ENCODE measurements at places on chromosomes 12 and 14. TPM values are rescaled to one million over a fixed set of nuclear protein-coding genes. Genes with fewer than 3 reads are reported as not detected.

The SIX4 gene
- total RNA-seq = 4.2 TPM

DNA sequence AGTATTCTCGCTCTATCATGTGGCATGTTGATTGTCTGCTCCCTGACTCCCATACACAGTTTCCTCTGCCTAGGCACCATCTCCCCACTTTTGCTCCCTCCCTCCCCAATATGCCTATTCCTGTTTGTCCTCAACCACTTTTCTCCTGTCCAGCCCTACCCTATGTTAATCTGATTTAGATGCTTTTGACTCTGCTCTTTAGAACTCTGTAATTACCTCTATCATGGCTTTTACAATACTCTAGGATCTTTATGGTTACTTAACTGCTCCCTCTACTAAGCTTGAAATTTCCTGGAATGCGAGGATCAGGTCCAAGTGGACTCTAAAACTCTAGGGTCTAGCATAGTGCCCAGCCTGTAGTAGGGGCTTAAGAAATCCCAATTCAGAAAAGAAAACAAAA, 68.6 kb downstream of the TGFB3 start:
- no peak overlapping the region for H3K4me3 ChIP-seq
- no peaks in the 10 kb centered on the region for H3K27me3 ChIP-seq
- no peaks in the 10 kb centered on the region for H3K4me1 ChIP-seq
- H3K36me3 ChIP-seq = no peaks in the 10 kb centered on the region

The CCDC175 gene
- not detected for total RNA-seq

- no peak overlapping the region for H3K27ac ChIP-seq
- no peak overlapping the region for H3K4me3 ChIP-seq
- H3K4me1 ChIP-seq = no peaks in the 10 kb centered on the region
- no peak for DNase-seq
Measured at GRCh38 chr14:71557351-71557750, 374.9 kb upstream of the RGS6 start.

DNA sequence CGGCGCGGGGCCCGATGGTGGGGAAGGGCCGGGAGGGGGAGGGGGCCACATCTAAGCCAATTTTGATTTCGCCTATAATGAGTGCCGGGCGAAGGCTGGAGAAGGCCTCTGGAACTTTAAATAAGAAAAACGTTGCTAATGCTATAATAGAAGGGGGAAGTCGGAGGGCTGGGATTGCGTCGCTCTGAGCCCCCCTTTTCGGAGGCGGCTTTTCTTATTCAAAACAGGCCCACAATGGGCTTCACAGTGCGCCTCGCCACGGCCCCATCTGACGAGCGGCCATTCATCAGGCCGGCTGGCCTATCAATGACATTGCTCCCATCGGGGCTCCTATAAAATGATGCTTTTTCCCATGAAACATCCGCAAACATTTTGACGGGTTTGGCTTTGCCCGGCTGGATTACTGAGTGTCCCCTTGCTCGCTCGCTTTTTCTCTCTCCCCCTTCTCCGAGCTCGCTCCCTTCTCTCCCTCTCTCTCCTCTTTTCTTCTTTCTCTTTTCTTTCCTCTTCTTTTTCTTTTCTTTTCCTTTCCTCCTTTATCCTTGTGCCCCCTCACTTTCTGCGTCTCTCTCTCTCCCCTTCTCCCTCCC, at the start of gene RFX4:
TSS of gene RFX4 (plus strand) at position 364 of the 590 bp plus-strand sequence. CDS start 317 bp downstream, outside the sequence.
- no peak within 1 kb of the TSS for H3K27ac ChIP-seq
- no peaks in the 10 kb centered on the region for H3K27me3 ChIP-seq
- H3K4me1 ChIP-seq = peaks cover 71% of the 10 kb centered on the region
- H3K4me3 ChIP-seq = peak within 1 kb of the TSS; percentile 52
- H3K36me3 ChIP-seq = no peaks in the 10 kb centered on the region

DNA sequence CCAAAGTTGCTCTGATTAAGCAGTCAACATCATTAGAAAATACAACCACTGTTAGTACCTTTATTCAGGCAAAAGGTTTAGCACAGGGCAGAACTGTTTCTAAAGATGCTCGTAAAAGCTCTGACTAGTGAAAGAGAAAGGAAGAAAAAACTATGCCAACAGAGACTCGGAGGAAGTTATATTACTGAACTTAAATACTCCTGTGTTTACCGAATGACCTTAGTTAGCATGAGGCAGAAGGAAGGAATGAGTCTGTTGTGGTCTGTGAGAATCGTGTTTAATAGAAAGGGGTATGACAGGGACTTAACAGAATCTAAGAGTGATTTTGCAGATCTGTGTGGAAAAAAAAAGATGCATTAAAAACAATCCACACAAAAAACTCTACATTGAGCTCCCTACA, 84.1 kb upstream of the OVCH1 start:
- DNase-seq = no peak
- H3K4me3 ChIP-seq = no peak overlapping the region
- peaks cover 51% of the 10 kb centered on the region for H3K4me1 ChIP-seq

DNA sequence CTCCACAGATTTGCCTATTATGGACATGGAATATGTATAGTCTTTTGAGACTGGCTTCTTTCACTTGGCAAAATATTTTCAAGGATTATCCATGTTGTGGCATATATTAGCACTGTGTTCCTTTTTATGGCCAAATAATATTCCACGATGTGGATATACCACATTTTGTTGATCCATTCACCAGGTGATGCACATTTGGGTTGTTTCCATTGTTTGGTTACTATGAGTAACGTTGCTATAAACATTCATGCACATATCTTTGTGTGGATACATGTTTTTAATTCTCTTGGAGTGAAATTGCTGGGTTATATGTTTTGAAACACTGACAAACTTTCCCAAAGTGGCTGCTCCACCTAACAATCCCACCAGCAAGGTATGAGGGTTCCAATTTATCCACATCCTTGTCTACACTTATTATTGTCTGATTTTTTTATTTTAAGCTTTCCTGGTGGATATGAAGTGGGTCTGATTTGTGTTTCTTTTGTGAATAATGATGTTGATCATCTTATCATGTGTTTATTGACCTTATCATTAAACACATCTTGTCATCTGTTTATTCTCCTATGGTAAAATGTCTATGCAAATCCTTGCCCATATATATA, 116.2 kb upstream of the FRMD6 start:
- no peaks in the 10 kb centered on the region for H3K4me1 ChIP-seq
- H3K27ac ChIP-seq = no peak overlapping the region
- DNase-seq = no peak
- no peaks in the 10 kb centered on the region for H3K36me3 ChIP-seq
- no peaks in the 10 kb centered on the region for H3K27me3 ChIP-seq

- no peak for DNase-seq
- H3K36me3 ChIP-seq = peaks cover 60% of the 10 kb centered on the region
- no peak overlapping the region for H3K4me3 ChIP-seq
- H3K27me3 ChIP-seq = no peaks in the 10 kb centered on the region
Measured at GRCh38 chr12:119673634-119674033, 5.7 kb downstream of the PRKAB1 start.

GRCh38 chr14:60240139-60240856, 8.7 kb upstream of the PPM1A start:
- H3K4me3 ChIP-seq = no peak overlapping the region
- H3K27ac ChIP-seq = no peak overlapping the region
- DNase-seq = no peak

- no peak overlapping the region for H3K4me3 ChIP-seq
- DNase-seq = no peak
- H3K36me3 ChIP-seq = no peaks in the 10 kb centered on the region
- no peak overlapping the region for H3K27ac ChIP-seq
Measured at GRCh38 chr12:5272018-5272785, 159.7 kb upstream of the NTF3 start.

The LRRK2 gene
- total RNA-seq = 30.3 TPM

The RPGRIP1 gene
- not detected for total RNA-seq

- H3K27me3 ChIP-seq = no peaks in the 10 kb centered on the region
- peak within 1 kb of the TSS; percentile 89 for H3K4me3 ChIP-seq
- peak within 1 kb of the TSS; percentile 75 for H3K27ac ChIP-seq
Measured at GRCh38 chr14:104865081-104865630, at the start of gene CEP170B. TSS of gene CEP170B (plus strand) at chr14:104865268. CDS start at chr14:104868451, 3,183 bp downstream.

- peaks cover 10% of the 10 kb centered on the region for H3K36me3 ChIP-seq
- no peaks in the 10 kb centered on the region for H3K27me3 ChIP-seq
- H3K4me1 ChIP-seq = peaks cover 18% of the 10 kb centered on the region
- no peak for DNase-seq
- no peak overlapping the region for H3K4me3 ChIP-seq
Measured at GRCh38 chr12:15997910-15998309, 86.8 kb downstream of the DERA start.

GRCh38 chr12:63805704-63806672, 26.3 kb downstream of the RXYLT1 start:
- peaks cover 13% of the 10 kb centered on the region for H3K36me3 ChIP-seq
- H3K4me1 ChIP-seq = no peaks in the 10 kb centered on the region
- H3K27ac ChIP-seq = no peak overlapping the region
- H3K4me3 ChIP-seq = no peak overlapping the region
- no peak for DNase-seq
- no peaks in the 10 kb centered on the region for H3K27me3 ChIP-seq

The CFAP251 gene
- total RNA-seq = 0.83 TPM

DNA sequence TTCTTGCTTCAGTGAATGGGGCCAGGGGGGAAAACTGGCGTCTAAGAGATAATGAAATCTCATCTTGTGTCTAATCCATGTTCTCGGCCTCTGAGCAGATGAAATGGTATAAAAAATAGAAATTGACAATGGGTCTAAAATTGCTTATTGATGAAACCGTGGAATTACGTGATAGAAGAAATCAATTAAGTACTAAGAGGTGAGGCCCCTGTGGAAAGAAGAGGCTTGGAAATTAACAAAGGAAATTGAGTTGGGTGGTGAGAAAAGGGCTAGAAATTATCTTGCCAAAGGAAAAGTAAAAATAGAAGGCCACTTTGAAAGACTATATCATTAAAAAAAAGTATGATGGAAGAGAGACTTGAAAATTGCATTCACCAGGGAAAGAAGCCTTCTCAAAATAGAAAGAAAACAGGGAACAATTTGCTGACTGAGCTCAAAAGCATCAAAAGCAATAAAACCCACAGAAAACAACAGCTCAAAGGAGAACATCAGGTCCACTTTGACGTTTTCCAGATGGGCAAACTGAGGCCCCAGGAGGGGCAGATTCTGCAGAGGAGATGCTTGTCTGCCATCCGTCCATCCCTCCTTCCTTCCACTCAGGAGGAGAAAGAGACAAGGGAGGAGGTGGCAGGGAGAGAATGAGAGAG, 226.1 kb upstream of the RTL1 start:
- no peak overlapping the region for H3K27ac ChIP-seq
- no peak overlapping the region for H3K4me3 ChIP-seq
- DNase-seq = no peak
- H3K4me1 ChIP-seq = no peaks in the 10 kb centered on the region

- no peak for DNase-seq
- no peaks in the 10 kb centered on the region for H3K27me3 ChIP-seq
- H3K4me1 ChIP-seq = no peaks in the 10 kb centered on the region
Measured at GRCh38 chr14:76146976-76147375, 4.7 kb upstream of the GPATCH2L start.

The RTN1 gene
- 10.9 TPM for total RNA-seq

The SLC38A2 gene
- 241 TPM for total RNA-seq

DNA sequence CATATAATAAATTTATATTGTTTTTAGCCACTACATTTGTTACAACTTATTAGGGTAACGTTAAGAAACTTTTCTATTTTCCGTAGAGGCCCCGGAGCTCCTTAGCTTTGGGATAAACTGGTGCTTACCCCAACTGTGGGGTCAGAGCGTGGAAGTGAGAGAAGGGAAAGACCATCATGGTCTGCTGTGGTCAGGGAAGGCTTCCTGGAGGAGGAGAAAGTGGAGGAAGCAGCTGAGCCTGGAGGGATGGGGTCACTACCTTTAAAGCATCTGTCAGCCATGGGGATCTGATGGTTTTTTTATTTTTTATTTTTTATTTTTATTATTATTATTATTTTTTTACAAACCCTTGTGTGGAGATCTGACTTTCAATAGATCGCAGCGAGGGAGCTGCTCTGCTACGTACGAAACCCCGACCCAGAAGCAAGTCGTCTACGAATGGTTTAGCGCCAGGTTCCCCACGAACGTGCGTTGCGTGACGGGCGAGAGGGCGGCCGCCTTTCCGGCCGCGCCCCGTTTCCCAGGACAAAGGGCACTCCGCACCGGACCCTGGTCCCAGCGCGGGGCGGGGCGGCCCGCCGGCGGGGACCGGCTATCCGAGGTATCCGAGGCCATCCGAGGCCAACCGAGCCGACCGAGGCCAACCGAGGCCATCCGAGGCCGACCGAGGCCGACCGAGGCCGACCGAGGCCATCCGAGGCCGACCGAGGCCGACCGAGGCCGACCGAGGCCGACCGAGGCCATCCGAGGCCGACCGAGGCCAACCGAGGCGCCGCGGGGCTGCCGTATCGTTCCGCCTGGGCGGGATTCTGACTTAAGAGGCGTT, 1101.2 kb upstream of the TMEM132C start:
- no peaks in the 10 kb centered on the region for H3K36me3 ChIP-seq
- H3K27me3 ChIP-seq = peaks cover 8% of the 10 kb centered on the region
- no peak for DNase-seq
- peak overlapping the region; percentile 55 for H3K4me3 ChIP-seq

The NRIP2 gene
- 9.7 TPM for total RNA-seq

DNA sequence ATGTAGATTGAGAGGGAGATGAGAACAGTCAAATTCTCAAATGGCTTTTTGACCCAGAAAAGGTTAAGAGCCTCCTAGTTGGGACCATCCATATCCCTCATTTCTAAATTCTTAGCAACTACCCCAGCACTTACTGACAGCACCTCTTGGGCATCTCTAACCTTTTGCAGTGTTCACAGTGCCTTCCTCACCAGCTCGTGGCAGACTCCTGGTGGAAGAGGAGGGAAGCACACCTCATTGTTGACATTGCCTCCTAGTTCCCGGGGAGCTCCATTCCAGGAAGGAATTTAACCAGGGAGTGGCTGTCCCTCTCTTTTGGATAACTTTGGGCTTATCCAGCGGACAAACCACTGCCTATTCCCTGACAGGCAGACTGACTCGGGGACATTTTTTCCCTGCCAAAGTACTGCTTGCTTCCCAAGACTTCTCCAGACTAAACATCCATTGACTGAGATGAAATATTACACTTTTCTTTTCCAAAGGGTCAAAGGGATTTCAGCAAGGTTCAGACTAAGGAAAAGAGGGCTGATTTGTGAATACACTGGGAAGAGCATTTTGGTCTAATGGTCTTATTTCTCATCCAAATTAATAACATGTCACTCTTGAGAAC, 9.0 kb upstream of the OR6J1 start:
- peaks cover 5% of the 10 kb centered on the region for H3K4me1 ChIP-seq
- H3K27ac ChIP-seq = no peak overlapping the region
- no peak overlapping the region for H3K4me3 ChIP-seq
- DNase-seq = no peak
- no peaks in the 10 kb centered on the region for H3K27me3 ChIP-seq
- no peaks in the 10 kb centered on the region for H3K36me3 ChIP-seq

The PELI2 gene
- total RNA-seq = 10.6 TPM

DNA sequence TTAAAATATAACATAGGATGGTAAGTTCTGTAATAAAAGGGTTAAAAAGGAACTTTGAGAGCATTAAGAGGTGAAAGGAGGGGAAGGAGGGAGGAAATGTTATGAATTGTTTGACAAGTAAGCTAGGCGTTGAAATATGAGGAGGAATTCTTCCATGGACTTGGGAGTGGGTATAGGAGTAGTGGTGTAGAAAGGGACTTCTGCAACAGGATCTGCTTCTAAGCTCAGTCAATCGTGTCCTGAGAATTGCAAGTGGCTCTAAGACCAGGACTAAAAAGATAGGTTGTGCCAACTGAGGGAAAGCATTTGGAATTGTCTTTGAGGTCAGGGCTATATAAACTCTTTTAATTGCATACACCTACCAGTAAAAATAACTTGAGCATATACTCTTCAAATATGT, 74.1 kb upstream of the SLC38A2 start:
- H3K27me3 ChIP-seq = no peaks in the 10 kb centered on the region
- no peak overlapping the region for H3K27ac ChIP-seq
- no peaks in the 10 kb centered on the region for H3K36me3 ChIP-seq
- peaks cover 24% of the 10 kb centered on the region for H3K4me1 ChIP-seq
